Activated CD8-positive, alpha-beta memory T cell treated with anti-CD3 and anti-CD28 coated beads, Interleukin-2, amount 10 ng/mL, durations not matched to agents 7 days and 5 days (primary cell): ENCODE measurements at places on chromosomes 5 and 9.

DNA sequence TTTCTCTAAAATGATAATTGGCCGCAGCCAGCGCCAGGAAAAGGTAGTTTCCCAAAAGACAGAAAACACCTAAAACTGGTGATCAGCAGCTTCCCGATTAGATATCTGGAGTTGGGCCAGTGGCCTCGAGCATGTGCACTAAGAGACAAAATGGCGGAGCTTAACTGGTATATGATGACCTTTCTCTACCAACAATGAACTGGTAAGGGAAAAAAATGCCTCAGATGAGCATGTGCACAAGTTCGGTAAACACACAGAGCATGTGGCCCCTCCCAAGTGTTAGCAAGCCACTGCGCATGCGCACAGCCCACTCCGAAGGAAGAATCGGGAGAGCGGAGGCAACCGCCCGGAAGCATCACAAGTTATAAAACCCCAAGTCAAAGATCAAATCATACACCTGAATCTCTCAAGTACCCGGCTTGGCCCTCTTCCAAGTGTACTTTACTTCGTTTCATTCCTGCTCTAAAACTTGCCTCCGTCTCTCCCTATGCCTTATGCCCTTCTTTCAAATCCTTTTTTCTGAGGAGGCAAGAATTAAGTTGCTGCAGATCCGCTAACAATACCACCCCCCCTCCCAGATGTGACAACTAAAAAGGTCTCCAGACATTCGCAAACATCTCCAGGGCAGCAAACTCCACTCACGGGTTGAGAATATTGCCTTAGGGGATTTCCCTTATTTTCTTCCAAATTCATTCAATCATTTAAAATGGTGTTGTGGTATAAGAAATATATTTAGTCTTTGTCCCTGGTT is 15.0 kb upstream of the PTBP3 start:
- DNase-seq, result peak; percentile 84

DNA sequence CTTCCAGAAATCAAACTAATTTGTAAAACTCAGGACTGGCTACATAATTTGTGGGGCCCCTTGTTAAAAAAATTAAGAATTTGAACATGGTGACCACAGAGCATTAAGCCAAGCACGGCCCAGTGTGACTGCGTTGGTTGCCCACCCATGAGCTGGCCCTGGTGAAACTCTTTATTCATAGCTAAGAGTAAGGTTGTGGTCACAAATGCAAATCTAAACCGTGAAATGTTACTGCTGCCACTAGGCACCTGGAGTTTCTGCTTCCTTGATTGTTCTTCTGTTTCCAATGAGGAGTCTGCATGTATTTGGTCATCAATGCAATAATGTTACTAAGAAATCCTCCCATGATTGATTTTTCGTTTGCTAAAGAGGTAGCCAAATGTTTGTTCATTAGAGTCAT is 4.2 kb downstream of the GCNT1 start:
- DNase-seq, result no peak

- DNase-seq, result no peak
Measured at GRCh38 chr9:130259044-130259443, 6.5 kb upstream of the HMCN2 start.

DNA sequence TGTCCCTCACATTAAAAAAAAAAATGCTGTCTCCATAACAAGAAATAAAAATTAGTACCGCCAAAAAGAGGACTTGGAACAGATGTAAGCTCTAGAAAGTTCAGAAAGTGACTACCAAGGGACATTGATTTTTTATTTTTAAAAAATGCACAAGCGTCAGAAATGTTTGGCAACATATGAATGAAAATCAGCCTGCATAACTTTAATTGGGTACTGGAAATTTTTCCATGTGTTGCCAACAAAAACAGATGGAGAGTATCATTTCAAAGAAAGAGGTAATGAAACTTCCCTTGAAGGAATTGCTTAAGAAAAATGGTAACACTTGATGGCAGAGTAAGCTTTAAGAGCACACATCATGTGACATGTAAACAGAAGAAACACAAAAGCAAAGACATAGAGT is 47.2 kb downstream of the OR2K2 start:
- DNase-seq, result no peak

DNA sequence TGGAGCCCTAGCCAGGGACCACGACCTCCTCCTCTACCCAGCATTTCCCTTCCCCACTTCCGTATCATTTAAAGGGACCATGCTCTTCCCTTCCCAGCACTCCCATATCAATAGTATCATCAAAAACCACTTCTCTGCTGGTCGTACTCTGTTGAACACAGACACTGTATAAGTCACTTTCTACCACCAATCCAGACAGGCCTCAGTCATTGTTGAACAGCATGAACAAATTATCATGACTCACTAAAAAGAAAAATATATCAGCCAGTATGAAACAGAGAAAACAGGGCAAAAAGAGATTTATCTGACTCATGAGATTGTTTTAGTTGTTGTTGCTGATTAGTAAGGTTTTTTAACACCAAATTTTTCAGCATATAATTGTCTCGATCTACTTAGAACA is 89.8 kb downstream of the CDKN2A start:
- no peak for DNase-seq

GRCh38 chr9:107635803-107636174 is 146.2 kb upstream of the KLF4 start:
- no peak for DNase-seq

- peak; percentile 86 for DNase-seq
Measured at GRCh38 chr9:99118782-99119466, 14.0 kb downstream of the TGFBR1 start.
